Ascending aorta (tissue), 2 donors: ENCODE measurements at places on chromosomes 7 and 10. TPM values are rescaled to one million over a fixed set of nuclear protein-coding genes. Genes with fewer than 3 reads are reported as not detected.

DNA sequence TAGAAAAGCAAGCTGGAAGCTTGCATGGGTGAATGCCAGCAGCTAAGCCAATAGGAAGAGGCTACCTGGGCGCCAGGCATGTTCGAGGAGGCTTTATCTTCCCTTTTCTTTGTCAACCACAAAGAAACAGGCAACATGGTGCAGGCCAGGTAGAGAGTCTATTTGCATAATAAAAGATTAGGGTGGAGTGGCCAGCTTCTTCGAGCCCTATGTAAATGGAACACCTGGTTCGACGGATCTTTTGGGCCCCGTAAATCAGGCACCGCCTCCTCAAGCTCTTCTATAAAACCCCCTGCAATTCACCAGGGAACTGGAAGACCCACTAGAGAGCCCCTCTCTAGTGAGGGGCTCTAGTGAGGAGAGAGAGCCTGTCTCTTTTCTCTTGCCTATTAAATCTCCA lies 1106.2 kb upstream of the CELF2 start:
- no peaks in the 10 kb centered on the region for H3K4me1 ChIP-seq
- no peak for DNase-seq
- H3K27me3 ChIP-seq = no peaks in the 10 kb centered on the region
- H3K36me3 ChIP-seq = no peaks in the 10 kb centered on the region

GRCh38 chr10:70820976-70821750 lies 5.4 kb downstream of the SGPL1 start:
- H3K4me3 ChIP-seq = no peak overlapping the region
- DNase-seq = no peak
- no peak overlapping the region for H3K27ac ChIP-seq
- no peaks in the 10 kb centered on the region for H3K27me3 ChIP-seq

- no peaks in the 10 kb centered on the region for H3K4me1 ChIP-seq
- DNase-seq = no peak
- H3K4me3 ChIP-seq = no peak overlapping the region
- no peaks in the 10 kb centered on the region for H3K27me3 ChIP-seq
Measured at GRCh38 chr10:90805206-90805605, 52.6 kb downstream of the HTR7 start.

DNA sequence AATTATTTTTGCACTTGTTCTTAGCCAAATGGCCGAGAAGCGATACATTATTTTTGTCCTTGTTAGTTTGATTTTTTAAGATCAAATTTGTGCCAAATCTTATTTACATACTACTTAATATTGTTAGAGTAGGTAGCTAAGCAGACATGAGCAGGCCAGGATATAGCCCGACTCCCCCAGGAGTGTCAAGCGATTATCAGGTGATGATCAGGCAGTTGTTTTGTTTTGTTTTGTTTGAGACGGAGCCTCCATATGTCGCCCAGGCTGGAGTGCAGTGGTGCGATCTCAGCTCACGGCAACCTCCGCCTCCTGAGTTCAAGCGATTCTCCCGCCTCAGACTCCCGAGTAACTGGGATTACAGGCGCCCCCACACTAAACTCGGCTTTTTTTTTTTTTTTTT lies 71.1 kb downstream of the LYZL2 start:
- H3K27ac ChIP-seq = no peak overlapping the region
- H3K36me3 ChIP-seq = no peaks in the 10 kb centered on the region
- no peaks in the 10 kb centered on the region for H3K4me1 ChIP-seq
- H3K27me3 ChIP-seq = no peaks in the 10 kb centered on the region
- DNase-seq = no peak

- H3K36me3 ChIP-seq = no peaks in the 10 kb centered on the region
- H3K4me3 ChIP-seq = no peak overlapping the region
- H3K27ac ChIP-seq = no peak overlapping the region
- H3K27me3 ChIP-seq = no peaks in the 10 kb centered on the region
- no peak for DNase-seq
Measured at GRCh38 chr10:114881417-114881816, 56.6 kb upstream of the TRUB1 start.

CTAGE8 gene
- total RNA-seq = not detected

UCMA gene
- not detected for total RNA-seq

FEZF1 gene
- total RNA-seq = not detected

SFTPA1 gene
- not detected for total RNA-seq

COL17A1 gene
- total RNA-seq = 0.64 TPM

GJD4 gene
- not detected for total RNA-seq

HMX2 gene
- not detected for total RNA-seq

SRRM3 gene
- 3.4 TPM for total RNA-seq
